Dermis blood vessel endothelial cell (primary cell): ENCODE measurements at places on chromosomes 3 and 15.

- DNase-seq: no peak
Observed at GRCh38 chr3:134753999-134754742, 40.9 kb upstream of the EPHB1 start.

- DNase-seq: peak; percentile 82
Observed at GRCh38 chr3:143972505-143973258, 1.1 kb downstream of the DIPK2A start.

GRCh38 chr3:24810881-24811280 lies 316.2 kb upstream of the THRB start:
- DNase-seq: no peak

DNA sequence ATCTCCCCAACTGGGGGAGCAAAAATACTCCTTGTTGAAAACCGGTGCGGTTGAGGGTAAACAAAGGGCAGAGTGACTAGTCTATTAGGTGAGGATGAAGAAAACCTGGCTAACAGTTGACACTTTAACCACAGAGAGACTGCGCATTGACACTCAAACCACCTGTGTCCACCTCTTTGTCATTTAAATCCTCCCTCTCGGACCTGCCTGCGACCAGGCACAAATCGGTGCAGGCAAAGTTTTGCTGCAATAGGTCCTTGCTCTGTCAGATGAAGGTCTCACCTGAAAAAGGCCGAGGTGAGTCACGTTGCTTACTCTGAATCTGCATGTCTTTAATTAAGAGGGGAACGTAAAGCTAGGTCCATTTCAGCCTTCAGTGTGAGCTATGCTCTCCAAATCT lies 494.1 kb upstream of the DPPA4 start:
- no peak for DNase-seq
